GM04503 (cell line): ENCODE measurements at places on chromosomes 2 and 18.
A peak's percentile ranks its signal among the peaks of the same experiment; 100 is the strongest.

- no peak for DNase-seq
These were observed 2.7 kb upstream of the TMBIM1 start for GRCh38 chr2:218295029-218295428.

DNA sequence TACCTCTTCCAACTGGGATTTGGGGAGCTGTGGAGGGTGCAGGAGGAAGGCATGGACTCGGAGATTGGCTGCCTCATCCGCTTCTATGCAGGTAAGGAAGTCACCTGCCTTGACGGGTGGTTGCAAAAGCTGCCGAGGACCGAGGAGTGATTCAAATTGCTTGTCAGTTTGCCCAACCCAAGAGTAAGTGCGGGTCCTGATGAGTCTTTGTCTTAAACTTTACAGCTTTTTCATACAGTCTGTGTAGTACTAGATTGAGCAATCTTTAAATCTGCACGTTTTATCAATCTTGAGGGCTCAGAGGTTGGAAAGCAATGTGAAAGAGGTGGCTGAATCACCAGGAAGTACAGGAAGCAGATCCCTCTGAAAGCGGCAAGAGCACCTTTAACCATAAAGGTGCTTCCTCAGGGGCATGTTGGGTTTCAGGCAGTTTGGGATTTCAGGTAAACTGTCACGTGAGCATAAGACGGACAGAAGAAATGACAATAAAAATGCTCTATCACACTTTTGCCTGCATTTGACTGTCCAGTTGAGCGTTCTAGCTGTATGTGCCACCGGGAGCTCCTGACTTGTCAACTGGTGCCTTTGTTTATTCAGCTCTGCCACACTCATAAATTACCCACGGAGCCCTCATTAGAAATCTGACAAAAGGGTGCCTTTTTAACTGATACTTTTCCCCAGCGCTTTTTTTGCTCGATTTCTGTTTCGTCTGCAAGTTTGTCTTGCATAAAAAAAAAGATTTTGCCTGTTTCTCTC, 2.0 kb downstream of the PHLPP1 start:
- peak; percentile 40 for DNase-seq

GRCh38 chr2:161371869-161372268, 44.2 kb upstream of the TBR1 start:
- DNase-seq, result no peak

DNA sequence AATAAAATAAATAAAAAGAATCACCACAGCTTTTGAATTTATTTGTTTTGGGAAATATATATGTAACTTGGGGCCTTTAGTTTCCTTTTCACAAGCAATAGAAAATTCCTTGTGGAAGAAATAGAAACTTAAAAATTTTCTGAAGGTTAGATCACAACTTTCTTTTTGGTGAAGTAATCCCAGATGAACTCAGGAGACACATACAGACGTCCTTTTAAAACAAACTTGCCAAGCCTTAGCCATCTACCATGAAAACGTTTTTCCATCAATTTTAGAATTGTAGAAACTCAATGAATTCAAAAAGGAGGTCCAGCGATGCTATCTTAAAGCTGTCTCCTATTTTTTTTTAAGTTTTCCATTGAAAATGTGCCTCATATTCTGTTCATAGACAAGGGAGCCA, 225.6 kb downstream of the ASXL3 start:
- DNase-seq, result no peak

DNA sequence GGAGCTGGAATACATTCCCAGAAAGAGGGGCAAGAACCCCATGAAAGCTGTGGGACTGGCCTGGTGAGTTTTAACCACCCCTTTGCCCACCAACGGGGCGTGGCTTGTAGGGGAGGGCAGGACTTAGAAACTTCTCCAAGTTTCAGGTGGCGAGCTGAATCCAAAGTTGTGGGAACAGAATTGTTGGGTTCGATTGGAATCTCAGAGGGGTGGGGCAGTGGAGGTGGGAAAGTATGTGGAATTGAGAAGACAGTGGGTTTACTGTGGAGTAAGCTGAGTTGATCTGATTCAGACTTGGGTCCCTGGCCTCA, 1.1 kb downstream of the PNKD start:
- no peak for DNase-seq

DNA sequence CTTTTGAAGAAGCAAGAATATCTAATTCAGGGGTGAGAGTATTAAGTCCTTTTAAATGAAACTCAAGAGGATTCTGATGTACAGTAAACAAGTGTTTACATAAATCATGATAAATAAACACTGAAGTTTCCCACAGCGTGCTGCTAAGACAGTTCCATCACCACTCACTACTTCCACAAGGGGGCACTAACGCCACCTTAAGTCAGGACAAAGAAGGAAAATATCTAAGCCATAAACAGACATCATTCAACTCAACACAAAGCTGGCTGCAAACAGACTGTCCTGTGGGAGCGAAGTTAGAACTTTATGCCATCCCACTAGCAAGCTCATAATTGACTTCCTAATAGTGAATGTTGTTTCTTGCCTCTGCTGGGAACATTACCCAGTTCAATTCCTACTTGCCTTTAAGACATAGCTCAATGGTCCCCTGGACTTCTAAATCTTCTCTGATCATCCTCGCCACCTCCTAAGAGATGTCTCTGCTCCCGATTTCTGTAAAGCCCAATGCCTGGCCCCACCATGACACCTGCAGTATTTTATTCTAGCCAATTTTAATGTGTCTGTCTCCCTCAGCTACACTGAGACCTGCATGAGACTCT, 36.5 kb downstream of the MRPL44 start:
- DNase-seq, result peak; percentile 50

GRCh38 chr2:230796280-230796862, 68.4 kb upstream of the ITM2C start:
- DNase-seq, result peak; percentile 50

GRCh38 chr2:191384829-191385228, 139.6 kb downstream of the MYO1B start:
- DNase-seq, result no peak

DNA sequence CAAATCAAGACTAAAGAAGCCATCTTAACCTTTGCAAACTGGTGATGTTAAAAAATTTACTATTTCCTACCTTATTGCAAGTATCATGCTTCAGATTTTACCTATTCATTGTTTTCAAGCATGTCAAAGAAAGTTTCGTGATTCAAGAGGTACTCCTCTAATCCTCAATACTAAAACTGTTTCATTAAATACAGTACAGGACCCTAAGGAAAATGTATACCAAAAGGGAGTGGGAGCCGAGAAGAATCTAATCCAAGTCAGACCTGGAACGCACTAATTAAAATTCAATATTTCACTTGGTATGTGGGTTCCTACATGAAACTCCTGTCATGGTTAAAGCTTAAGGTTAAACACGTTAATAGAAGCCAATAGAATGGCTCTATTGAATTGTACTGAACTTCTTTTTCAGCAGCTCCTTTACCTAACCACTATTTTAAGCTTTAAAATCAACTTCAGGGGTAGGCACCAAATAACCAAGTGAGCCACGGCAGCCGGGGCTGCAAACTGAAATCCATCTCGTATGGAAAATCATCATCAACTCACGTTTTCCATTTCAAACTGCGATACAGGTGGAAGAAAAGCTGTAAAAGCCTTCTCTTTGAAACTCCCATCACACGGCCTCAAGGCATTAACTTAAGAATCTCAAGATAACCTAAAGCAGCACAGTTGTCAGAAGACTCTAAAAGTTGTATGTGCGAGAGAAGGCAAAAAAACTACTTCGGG, 188.8 kb downstream of the ZEB2 start:
- DNase-seq, result no peak

- peak; percentile 28 for DNase-seq
These were observed 179.1 kb upstream of the LYPD1 start for GRCh38 chr2:132849118-132849517.
